Fibroblast of gingiva (primary cell): ENCODE measurements at places on chromosomes 16 and 17.

- DNase-seq: no peak
Observed at GRCh38 chr17:80482058-80482318, 5.6 kb upstream of the NPTX1 start.

- no peak for DNase-seq
Observed at GRCh38 chr17:35774499-35774898, 13.8 kb downstream of the C17orf50 start.

- DNase-seq: no peak
Observed at GRCh38 chr16:55017321-55017720, 86.7 kb downstream of the IRX5 start.

DNA sequence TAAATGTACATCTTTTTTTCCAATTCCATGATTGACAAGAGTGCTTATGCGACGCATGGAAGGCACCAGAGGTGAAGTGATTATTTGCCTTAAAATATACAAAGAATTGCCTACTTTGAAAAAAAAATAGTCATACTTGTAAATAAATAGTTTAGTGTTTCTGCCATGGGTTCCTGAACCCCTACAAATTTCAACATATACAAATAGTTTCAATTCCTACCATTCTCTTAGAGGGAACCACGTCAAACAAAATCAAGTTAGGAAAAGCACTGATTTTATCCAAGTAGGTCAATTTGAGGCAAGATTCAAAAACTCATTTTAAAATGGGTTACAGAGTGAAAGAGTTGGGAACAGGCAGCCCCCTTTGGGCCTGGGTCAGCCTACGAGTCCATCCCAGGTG is 11.7 kb downstream of the CMTM3 start:
- peak; percentile 22 for DNase-seq

GRCh38 chr17:2521257-2521656 is 9.6 kb upstream of the METTL16 start:
- DNase-seq: no peak

DNA sequence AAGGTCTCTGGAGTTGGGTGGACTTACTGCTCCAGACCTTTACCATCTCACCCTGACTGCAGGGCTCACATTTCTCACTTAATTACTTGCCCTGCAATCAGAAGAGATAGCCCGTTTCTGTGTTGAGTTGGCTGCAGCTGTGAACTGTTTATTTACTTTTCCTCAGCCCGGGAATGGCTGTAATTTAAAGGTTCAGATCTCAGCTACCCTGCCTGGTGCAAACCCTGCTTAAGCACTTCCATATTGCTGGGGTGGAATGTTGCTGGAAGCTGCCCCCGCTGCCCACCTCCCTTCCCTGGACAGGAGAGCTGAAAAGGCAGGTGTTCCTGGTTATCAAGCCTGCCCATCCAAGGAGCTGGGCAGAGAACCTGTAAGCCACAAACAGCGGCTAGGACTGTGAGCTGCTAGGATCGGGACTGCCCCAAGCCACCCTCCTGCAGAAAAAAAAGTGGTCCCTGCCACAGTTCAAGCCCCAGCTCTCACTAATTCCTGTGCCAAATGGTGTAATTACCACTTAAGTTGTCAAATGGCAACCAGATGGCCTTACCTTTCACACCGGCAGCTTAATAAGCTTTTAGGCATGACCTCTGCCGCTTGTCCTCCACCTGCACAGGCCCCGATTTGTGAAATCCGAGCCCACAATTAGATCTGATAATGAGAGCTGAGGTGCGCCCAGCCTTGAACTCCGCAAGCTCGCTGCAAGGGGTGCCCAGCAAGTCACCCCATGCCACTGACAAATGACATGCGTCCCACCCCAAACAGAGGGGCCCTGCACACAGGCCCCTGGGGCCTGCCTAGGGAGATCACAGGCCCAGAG is 269.8 kb downstream of the C16orf95 start:
- DNase-seq: no peak

DNA sequence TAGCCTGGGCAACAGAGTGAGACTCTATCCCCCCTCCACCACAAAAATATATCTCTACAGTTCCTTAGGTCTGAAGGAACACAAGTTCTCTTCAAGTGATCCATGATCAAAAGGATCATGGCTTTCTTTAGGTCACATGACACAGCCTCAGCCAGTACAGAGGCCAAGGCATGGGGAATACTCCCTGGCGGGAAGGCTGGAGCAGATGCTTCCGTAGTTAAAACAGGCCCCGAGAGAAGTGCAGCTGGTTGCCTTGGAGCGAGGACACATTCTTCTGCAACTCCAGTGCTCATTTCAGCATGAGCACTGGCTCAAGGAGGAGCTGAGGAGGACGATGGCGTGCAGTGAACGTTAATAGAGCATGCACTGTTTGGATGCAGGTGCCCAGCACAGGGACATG is 13.5 kb downstream of the CDIP1 start:
- no peak for DNase-seq
